AG20443 (cell line): ENCODE measurements at places on chromosomes 2 and 18.

- DNase-seq: no peak
Measured at GRCh38 chr2:72210470-72210869, 62.8 kb upstream of the CYP26B1 start.

DNA sequence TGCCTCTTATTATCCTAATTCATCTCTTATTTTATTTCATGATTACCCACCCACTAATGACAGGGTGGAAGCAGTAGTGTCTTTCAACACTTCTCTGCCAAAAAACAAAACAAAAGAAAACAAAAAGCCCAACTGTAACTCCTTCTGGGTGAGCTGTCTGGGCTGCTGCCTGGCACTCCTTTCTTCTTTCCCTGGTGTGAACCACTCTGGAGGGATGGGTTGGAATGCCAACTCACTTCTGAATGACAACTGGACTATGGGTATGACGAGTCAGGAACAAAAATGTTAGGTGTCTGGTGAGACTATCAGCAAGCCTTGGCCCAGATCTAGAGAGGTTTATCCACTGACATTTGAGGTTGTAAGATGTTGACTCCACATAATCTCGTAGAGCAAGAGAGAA lies 88.3 kb upstream of the ITGB6 start:
- peak; percentile 35 for DNase-seq

- DNase-seq: no peak
Measured at GRCh38 chr2:233084488-233084887, 24.3 kb downstream of the INPP5D start.

DNA sequence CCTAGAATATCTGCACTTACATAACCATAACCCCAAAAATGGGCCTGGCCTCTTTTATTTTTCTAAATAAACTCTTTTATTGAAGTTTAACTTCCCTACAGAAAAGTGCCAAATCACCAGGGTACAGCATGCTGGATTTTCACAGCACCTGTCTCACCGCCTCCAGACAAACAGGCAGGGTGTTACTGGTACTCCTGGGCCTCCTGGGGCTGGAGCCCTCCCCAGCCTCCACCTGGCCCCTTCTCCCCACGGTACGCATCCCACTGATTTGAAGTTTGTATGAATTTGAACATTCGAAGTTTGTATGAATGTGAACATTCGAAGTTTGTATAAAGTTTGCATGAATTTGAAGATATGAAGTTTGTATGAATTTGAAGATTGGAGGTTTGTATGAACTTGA lies 232.1 kb downstream of the NDUFA10 start:
- no peak for DNase-seq

DNA sequence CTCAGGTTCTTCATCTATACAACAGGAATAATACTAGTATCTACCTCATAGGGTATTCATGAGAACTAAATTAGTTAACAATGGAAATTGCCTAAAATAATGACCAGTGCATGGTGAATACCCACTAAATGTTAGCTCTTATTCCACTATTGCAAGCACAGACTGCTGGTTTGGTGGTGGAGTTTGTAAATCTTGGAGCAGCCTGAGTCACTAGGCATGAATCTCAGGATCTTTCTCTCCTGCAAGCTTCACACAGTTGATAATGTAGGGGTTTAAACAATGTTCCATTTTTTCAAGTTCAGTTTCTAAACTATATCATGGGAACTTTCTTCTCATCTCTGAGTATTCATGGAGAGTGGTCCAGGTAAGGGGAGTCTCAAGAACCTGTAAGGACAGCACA lies 84.0 kb downstream of the OSR1 start:
- DNase-seq: no peak

DNA sequence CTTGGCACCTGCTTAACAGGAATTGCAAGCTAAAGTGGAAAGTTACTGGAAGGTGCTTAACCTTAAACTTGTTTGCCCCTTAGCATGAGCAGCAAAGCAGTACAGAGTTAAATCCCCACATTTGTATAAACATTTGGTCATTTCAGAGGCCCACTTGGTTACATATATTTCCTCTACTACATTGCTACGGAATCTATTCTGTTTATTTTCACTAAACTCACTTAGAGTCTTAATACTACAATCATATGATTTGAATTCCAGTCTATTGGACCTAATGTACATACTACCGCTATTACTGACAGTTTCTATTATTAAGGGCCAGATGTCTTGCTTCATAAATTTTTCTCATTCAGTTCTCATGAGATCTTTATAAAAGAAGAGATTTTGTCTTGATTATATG lies 1294.0 kb downstream of the LRP1B start:
- no peak for DNase-seq

GRCh38 chr2:223210489-223210888 lies 158.5 kb downstream of the KCNE4 start:
- no peak for DNase-seq

DNA sequence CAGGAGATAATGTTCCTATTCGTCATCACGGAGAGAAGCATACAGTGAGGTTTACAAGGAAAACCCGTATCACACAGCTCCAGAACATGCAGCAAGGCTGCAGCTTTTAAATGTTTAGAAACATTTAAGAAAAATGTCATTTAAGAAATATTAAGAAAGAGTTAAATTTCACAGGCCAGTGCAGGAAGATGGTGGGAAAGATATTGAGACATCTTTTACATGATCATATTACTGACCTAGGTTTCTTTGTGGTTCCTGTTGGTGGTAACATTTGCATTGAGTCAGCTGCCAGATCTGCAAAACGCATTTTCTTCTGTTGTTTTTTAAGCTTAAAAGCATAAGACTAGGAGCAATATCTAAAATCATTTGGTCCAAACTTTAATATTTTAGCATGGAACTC lies 44.9 kb downstream of the CPO start:
- DNase-seq: no peak
